ENCODE measurements at places on chromosomes 2 and 18.

GRCh38 chr2:61910603-61911002, 5.1 kb downstream of the COMMD1 start:
- no peak for DNase-seq

DNA sequence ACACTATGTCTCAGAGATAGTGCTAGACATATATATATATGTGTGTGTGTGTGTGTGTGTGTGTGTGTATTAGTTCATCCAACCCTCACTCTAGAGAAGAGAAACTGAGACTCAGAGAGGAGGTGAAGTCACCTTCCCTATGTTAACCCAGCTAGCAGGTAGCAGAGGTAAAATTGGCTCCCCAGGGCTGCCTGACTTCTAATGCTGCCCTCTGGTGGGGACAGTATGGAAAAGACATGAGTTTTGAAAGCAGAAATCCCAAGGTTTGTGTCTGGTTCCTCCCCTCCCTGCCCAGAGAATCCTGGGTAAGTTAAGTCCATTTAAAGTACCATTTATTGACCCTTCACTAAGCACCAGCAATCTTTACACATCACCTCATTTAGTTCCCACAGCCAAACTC, 137.7 kb downstream of the THNSL2 start:
- DNase-seq: peak; percentile 41

GRCh38 chr18:63128237-63128974, 191.2 kb downstream of the BCL2 start:
- no peak for DNase-seq

GRCh38 chr2:61184263-61184662, 22.3 kb downstream of the C2orf74 start:
- DNase-seq: no peak

DNA sequence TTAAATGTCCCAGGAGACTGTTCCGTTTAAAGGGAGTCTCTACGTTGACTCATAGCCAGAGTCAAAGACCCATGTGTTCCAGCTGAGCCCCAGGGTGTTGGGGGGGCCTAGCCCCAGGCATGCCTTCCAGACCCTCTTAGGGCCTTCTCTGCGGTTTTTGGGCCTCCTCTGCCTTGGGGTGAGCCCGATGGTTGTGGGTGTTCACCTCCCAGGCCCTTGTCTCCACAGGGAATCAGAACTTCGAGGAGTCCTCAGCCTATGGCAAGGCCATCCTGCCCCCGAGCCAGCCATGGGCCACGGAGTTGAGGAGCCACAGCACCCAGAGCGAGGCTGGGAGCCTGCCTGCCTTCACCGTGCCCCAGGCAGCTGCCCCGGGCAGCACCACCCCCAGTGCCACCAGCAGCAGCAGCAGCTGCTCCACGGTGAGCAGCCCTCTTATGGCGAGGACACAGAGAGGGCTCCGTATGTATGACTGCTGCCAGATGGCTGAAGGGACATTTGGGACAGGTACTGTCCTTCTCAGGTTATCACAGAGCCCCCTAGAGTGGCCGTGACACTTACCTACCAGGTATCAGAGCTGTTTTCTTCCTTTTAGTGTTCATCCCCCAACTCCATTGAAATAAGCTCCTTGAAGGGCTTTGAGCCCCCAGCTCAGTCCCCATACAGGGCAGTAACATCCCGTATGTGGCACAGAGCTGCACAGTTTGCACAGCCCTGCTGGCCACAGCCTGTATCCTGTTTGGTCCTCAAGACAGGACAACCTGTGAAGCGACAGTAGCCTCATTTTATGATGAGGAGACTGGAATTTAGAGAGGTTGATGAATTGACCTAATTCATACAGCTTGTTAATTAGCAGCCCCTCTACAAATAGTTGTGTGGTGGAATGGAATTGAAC, 80.7 kb downstream of the EPAS1 start:
- no peak for DNase-seq

DNA sequence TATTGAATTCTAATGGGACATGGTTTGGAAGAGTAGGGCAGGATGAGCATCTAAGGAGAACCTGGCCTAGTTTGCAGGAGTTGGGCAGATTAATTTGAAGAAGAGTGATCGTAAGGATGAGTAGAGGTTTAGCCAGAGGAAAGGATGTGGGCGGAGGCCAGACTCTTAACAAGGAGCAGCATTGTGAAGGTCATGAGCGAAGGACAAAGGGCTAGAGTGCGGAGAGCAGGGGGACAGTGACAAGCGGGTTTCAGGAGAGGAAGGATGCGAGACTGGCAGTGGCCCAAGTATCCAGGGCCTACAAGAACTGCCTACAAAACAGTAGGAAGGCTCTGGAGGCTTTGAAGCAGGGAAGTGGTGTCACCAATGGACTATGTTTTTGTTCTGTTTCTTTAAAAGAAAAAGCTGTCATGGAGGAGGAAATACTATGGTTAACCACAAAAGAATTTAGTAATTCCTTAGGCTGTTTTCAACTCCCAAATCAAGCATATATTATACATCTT, 20.1 kb downstream of the SLC66A3 start:
- no peak for DNase-seq

DNA sequence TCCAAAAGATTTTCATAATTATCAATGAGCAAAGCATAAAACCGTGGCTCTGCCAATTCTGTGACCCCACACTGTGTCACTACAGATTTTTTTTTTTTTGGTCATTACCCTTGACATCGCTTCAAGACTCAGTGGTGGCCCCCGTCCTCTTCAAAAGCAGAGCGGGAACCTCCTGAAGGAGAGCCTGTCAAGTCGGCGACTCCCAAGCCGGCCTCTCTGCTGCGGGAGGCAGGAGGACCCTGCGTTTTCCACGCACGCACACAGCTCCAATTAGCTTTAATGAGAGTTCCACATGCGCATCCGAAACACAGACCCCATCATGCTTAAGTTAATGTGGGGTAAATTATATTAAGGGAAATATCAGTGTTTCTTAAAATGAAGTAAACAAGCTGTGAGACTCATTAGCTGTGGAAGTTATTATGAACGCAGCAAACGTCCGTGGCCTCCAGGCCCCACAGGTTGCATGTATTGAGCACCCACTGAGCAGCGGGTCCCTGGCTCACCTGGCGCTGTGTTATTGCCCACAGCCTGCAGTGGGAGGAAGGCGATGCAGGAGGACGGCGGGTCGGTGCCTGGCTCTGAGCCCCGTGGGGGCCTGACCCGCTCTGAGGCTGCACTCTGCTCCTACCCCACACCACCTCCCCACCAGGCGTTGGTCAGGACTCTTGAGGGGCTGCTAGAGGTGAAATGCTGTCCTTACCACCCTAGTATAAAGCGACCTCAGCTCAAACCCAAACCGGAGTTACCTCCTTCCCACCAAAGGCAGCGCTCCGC, 181.0 kb upstream of the SALL3 start:
- DNase-seq: no peak

DNA sequence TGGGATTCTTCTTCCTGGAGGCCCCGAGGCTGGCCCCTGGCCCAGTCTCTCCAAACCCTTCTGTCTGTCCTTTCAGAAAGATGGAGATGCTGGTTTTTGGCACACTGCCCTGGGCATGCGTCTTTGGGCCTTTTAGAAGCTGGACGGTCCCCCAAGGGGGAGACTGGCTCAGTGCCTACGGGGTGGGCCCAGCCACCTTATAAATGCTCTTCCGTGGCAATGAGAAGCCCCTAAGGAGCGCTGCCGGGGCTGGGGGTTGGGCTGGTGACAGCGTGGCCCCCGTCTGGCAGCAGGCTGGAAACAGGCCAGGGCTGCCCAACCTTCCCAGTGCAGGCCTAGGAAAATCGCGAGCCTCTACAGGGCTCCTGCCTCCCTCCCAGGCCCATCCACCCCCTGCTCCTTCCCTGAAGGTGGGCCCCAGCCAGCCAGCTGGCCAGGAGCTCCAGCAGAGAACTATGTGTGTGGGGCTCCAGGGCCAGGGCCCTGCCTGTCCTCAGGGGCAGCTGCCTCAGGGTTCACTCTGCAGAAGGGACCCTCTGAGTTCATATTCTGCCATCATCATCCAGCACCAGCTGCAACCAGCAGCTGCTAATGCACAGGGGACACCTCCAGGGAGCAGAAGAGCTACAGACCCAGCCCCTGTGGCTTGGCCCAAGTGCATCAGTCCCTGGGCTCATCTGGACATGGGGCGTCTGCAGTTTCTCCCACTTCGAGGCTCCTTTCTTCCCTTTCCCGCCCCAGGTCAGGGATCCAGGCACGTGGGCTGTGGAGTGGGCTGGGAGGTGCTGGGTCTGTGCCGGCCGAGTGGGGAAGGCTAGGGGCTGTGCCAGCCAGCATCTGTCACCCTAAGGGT, 107.6 kb upstream of the OTOS start:
- DNase-seq: no peak

DNA sequence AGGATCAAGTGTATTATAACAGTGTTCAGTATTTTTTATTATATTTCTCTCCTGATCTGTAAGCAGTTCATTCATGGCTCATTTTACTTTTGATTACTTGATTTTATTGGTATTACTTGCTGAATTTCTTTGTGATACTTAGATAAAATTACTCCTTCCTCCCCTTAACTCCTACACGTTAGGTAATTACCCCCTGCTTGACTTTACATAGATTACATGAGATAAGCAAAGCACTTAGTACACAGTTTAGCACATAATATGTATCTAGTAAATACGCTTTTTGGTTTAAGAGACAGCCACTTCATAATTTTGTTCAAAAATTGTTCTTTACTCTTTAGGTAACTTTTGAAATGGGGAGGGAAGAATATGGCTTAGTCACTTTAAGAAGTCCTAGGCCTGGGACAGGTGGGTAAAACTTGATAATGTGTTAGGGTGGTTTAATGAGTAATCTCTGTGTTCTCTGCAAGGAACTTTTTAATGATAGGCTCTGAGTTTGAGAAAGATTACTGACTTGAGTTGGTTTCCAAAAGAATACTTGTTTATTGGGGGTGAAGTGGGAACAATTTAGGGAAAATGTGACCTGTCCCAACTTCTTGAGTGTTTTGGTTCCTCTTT, 80.9 kb downstream of the NCOA1 start:
- no peak for DNase-seq

DNA sequence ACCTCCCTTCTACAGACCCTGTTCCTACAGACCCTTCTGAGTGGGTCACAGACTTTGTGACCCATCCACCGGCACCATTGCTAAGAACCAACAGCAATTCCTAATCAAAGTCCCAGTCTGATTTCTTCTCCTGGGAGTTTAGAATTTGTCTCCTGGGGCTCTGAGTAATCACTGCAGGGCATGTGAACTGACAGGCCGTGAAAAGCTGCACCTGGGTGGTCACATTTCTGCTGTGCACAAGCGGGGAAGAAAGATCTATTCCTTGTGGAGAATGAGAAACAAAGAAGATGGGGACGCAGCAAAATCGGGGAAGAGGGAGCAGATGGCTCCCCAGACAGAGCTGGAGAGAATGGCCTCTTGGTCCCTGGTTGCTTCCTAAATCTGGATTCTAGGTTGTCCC, 151.0 kb downstream of the ARL4C start:
- no peak for DNase-seq

DNA sequence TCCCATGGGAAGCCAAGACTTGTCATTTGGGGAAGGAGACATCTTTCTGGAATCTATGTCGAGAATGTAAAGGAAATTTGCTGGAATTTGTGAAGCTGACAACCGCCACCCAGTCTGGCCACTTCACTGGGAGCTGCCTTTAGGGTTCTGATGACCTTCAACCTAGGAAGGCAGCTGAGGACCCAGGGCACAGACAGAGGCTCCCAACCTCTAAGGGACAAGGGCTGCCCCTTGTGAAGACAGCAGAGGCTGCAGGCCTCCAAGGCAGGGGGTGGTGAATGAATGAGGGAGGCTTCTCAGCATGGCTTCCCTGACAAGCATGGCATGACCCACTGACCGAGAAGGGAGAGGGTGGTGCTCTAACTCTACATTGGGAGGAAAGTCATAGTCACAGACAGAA, 128.9 kb upstream of the ASB18 start:
- DNase-seq: no peak

- no peak for DNase-seq
Observed at GRCh38 chr2:12931186-12931844, 214.6 kb downstream of the TRIB2 start.

DNA sequence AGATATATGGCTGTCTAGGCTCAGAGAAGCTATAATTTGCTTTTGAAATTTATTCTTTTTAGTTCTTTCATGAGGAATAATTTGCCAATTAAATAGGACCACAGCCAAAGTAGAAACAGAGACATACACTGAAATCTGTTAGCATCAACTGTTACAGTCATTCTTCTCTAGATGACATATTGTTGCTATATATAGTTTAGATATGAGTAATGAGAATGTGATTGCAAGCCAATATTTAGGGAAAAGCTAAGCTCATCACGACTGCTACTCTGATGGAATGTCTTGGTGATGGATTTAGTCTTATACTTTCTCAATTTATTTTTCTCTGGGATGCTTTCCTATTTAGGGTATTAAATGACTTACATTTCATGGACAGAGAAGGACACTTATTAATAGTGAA, 259.1 kb downstream of the LNPK start:
- DNase-seq: no peak

- peak; percentile 77 for DNase-seq
Observed at GRCh38 chr2:190088917-190089316, 26.4 kb upstream of the MSTN start.

GRCh38 chr2:149042881-149043280, 4.4 kb downstream of the LYPD6B start:
- no peak for DNase-seq

DNA sequence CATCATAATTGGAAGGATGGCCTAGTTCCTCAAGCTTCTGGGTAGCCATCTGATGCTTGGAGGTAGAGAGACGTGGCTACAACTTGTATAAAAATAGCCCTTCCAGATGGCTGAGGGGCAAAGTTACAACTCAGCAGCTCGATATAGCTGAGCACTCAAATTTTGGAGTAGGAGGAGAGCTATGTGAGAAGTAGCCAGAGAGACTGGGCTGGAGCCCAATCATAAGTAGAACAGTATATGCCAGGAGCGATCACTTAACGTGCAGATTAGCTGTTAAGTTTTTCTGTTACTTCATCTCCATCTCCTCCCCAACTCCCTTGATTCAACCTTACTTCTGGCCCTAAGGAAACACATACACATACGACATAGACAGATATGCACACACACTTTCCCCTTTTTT, 28.8 kb downstream of the CNRIP1 start:
- DNase-seq: no peak

GRCh38 chr2:217680381-217680780, 322.4 kb downstream of the TNS1 start:
- no peak for DNase-seq

DNA sequence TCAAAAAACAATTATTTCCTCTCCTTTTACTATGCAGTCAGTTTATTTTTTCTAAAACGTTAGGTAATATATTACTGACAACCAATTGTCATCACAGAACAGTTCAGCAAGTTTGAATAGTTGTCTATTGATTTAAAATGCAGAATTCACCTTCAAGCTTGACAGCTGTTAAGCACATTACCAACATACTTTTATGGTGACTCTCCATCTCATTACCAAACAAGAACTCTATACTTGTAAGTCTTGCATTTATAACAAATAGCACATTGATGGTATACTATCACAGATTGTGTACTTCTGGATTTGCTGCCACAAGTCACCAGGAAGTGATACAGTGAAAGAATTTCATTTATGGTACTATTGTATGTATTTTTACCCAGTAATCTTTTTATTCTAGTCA, 99.4 kb upstream of the PPP1CB start:
- DNase-seq: no peak

- peak; percentile 0 for DNase-seq
Observed at GRCh38 chr2:212831671-212832199, 293.1 kb upstream of the ERBB4 start.
